ENCODE measurements at places on chromosomes 7 and 10. TPM values are rescaled to one million over a fixed set of nuclear protein-coding genes. Genes with fewer than 3 reads are reported as not detected.
A peak's percentile ranks its signal among the peaks of the same experiment; 100 is the strongest.

Gene SEMA3E
- 8.8 TPM for total RNA-seq

Gene EPHA1
- total RNA-seq = 9.0 TPM

Gene GRK5
- total RNA-seq = 68.7 TPM

Gene VENTX
- 4.5 TPM for total RNA-seq

DNA sequence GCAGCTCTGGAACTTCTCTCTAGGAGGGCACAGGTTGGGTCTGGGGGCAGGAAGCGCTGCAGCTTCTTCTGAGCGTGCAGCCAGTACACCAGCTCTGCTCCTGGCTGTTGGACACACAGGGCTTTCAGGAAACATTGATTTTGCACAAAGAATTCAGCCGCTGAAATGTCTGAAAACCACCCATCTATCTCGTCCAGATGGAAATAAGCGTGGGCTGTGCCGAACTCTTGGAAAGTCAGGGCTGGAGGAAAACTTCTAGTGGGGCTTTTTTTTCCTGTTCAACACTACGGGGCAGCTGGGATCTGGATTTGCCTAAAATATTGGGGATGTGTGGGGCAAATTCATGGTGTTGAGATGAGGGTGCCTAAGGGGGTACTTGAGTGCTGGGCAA, 31.2 kb downstream of the PALD1 start:
- no peak for DNase-seq

- DNase-seq = peak; percentile 84
Observed at GRCh38 chr7:21945454-21946221, at the start of gene CDCA7L. Gene CDCA7L (minus strand): TSS chr7:21945899. CDS start chr7:21945804, 95 bp downstream.

GRCh38 chr10:114174695-114175188, 739 bp upstream of the CCDC186 start:
- DNase-seq = peak; percentile 82

DNA sequence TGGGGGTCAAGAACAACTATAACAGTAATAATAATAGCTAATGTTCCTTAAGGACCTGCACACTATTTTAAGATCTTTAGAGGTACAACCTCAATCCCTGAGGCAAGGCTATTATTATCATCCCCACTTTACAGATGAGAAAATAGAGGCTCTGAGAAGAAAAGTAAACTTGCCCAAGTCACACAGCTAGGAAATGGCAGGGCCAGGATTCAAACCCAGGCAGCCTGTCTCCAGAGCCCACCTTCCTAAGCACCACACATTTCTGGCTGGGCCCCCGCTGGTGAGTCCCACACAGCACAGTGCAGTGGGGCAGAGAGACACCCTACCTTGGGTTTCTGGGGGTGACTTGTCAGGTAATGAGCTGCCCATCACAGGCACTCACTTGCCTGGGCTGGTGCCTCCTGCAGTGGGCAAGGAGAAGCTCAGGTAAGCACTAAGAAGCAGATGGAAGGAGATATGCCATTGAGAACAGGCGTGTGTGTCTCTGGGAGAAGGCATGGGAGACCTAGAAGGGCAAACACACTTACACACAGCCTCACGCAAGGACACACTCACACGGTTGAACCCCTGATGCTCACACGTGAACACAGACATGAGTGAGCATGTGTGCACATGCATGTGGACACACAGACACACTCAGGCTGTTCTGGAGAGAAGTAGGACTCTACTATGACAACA, 104.4 kb upstream of the ZMIZ1 start:
- no peak for DNase-seq

- DNase-seq = no peak
Observed at GRCh38 chr10:113912582-113912981, 58.1 kb downstream of the NHLRC2 start.

DNA sequence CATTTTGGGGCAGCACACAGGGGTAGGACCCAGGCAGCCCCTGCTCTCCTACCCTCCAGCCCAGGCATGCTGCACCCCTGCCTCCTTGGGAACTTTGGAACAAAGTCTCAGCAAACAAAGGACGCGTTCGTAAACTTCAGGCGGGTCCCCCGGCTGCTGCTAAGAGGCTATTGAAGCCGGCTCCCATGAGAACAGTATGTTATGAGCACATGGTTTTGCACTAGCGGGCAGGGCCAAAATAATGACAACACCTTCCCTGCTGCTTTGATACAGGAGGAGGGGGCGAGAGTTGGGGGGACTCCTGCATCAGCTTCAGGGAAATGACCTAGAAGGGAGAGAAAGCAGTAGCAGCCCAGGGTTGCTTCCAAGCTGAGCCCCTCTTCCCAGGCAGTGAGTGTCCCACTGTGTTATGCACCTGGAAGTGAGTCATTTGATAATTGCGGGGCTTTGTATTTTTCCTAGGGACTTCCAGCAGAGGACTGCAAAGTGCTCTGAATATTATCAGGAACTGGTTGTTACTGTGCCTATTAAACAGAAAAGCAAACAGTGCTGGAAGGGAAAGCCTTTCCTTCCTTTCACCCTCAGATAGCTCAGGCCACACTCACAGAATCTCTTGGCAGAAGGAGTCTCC, 6.9 kb downstream of the ITPRIP start:
- DNase-seq = no peak

GRCh38 chr10:106380706-106381105, 783.8 kb downstream of the SORCS1 start:
- DNase-seq = no peak

- DNase-seq = no peak
Observed at GRCh38 chr10:127756264-127756663, 19.3 kb downstream of the FOXI2 start.

DNA sequence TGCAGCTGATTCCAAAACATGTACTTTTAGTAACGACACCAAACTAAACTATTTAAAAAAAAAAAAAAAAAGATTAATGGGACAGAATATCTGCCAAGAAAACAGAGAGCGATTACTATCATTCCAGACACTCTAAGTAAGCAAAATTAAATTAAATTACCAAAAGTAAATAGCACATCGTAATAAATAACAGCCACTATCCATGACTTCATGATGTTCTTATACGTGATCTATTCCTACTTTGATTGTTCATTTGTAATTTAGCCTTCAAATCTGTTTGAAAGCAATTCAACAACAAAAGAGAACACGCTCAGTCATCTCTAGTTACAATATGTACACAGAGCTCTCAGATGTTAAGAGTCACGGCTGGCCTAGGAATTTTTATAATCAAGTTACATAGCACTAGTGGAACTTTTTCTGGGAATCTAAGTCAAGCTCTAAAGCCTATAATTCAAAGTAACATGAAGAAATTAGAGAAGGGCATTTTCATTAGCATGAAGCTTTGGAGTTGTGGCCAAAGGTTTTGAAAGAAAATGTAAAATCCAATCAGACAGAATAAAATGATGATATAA, 241.7 kb upstream of the NEBL start:
- DNase-seq = no peak

- no peak for DNase-seq
Observed at GRCh38 chr10:21943633-21944265, 59.8 kb downstream of the DNAJC1 start.

DNA sequence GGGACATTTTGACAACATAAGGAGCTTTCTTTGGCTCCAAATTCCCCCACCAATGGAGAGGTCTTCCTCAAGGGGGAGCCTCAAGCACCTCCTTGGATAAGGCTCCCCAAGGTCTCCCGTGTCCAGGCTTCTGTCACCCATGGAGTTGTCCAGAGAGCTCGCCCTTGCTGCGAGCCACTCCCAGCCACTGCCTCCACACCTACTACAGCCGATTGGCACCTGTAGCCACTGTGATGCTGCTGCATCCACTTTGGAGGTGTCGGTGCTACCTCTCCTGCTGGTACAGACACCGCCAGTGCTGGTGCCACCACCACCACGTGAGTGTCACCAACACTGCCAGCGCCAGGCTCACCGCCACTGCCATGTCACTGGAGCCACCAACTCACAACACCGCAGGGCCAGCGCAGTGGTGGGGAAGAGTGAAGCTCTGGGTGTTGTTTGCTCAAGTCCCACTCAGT, 22.1 kb upstream of the ENO4 start:
- DNase-seq = no peak

All from lower lobe of right lung (tissue), 2 donors.